Daoy (cell line): ENCODE measurements at places on chromosomes 16 and 17. TPM values are rescaled to one million over a fixed set of nuclear protein-coding genes. Genes with fewer than 3 reads are reported as not detected.

KIAA0753 gene
- total RNA-seq, result 16.1 and 18.4 TPM in 2 replicates

ABCA6 gene
- total RNA-seq, result 0.03 TPM in 1 of 2 replicates, not detected in the other

MYO1D gene
- total RNA-seq, result 24.4 and 25.5 TPM in 2 replicates

CD300C gene
- 1.2 TPM in 1 of 2 replicates, not detected in the other for total RNA-seq

WNK4 gene
- 1.7 and 2.1 TPM in 2 replicates for total RNA-seq

HASPIN gene
- total RNA-seq, result 11.0 and 12.7 TPM in 2 replicates

SPATA22 gene
- not detected in 2 replicates for total RNA-seq

PRSS33 gene
- total RNA-seq, result not detected in 2 replicates
